Activated effector memory CD4-positive, alpha-beta T cell treated with anti-CD3 and anti-CD28 coated beads, Interleukin-2, amount 50 U/mL, for 16 hours (primary cell): ENCODE measurements at places on chromosomes 4 and X.

- no peak for DNase-seq
Measured at GRCh38 chr4:155564086-155564485, 102.6 kb upstream of the GUCY1A1 start.

GRCh38 chr4:123484291-123484926 is 87.8 kb downstream of the SPRY1 start:
- no peak for DNase-seq

- DNase-seq, result no peak
Measured at GRCh38 chrX:135006187-135006586, 15.4 kb downstream of the SMIM10 start.

DNA sequence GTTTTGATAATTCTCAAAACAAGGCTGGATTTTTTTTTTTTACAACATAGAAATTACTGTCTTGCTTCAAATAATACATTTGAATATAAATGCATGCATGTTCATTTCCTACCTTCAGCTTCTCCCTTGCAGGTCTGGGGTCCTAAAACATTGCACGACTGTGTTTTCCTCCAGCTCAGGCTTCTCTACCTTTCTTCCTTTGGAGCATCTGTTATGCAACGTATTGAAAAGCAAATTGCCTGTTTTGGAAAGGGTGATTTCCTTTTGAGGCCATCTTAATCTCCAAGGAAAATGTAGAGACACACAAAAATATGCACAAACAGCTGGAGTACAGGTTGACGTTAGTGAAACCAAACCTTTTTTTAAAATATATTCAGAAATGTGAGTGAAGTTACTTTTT is 115.6 kb upstream of the TLL1 start:
- DNase-seq, result no peak

GRCh38 chr4:175802988-175803387 is 9.1 kb downstream of the GPM6A start:
- no peak for DNase-seq

GRCh38 chr4:1723131-1723801 is 1.9 kb downstream of the TACC3 start:
- peak; percentile 85 for DNase-seq

DNA sequence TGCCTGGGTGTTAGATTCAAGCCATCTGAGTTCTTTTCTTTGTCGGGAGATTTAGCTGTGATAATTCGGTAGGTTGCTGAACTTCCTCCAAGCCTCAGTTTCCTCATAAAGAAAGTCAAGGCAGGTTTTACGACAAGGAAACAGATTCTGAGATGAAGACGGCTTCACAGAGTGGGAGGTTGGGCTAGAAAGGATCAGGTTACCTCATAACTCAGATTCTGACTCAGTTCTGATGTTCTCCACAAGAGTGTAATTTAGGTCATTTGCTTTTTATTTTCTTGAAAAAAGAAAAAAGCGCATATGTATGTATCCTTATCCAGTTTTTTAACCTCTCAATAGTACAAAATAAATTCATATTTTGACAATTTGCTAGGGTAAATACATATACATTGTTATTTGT is 47.2 kb upstream of the ELOVL6 start:
- DNase-seq, result no peak
